Esophagus squamous epithelium (tissue), 5 donors: ENCODE measurements at places on chromosomes 2 and 18. TPM values are rescaled to one million over a fixed set of nuclear protein-coding genes. Genes with fewer than 3 reads are reported as not detected.

- H3K27me3 ChIP-seq, result no peaks in the 10 kb centered on the region
- DNase-seq, result no peak
- no peak overlapping the region for H3K27ac ChIP-seq
- no peaks in the 10 kb centered on the region for H3K36me3 ChIP-seq
- H3K4me1 ChIP-seq, result no peaks in the 10 kb centered on the region
- no peak overlapping the region for H3K4me3 ChIP-seq
Observed at GRCh38 chr18:73088445-73088844, 220.7 kb upstream of the NETO1 start.

GRCh38 chr18:60656553-60656952 lies 284.0 kb upstream of the MC4R start:
- H3K4me3 ChIP-seq, result no peak overlapping the region
- no peaks in the 10 kb centered on the region for H3K4me1 ChIP-seq
- DNase-seq, result no peak
- no peaks in the 10 kb centered on the region for H3K27me3 ChIP-seq
- H3K27ac ChIP-seq, result no peak overlapping the region

- peaks cover 33% of the 10 kb centered on the region for H3K4me1 ChIP-seq
- no peaks in the 10 kb centered on the region for H3K36me3 ChIP-seq
- no peak for DNase-seq
- no peaks in the 10 kb centered on the region for H3K27me3 ChIP-seq
- H3K4me3 ChIP-seq, result no peak overlapping the region
Observed at GRCh38 chr2:177315364-177315763, 50.8 kb upstream of the NFE2L2 start.

DNA sequence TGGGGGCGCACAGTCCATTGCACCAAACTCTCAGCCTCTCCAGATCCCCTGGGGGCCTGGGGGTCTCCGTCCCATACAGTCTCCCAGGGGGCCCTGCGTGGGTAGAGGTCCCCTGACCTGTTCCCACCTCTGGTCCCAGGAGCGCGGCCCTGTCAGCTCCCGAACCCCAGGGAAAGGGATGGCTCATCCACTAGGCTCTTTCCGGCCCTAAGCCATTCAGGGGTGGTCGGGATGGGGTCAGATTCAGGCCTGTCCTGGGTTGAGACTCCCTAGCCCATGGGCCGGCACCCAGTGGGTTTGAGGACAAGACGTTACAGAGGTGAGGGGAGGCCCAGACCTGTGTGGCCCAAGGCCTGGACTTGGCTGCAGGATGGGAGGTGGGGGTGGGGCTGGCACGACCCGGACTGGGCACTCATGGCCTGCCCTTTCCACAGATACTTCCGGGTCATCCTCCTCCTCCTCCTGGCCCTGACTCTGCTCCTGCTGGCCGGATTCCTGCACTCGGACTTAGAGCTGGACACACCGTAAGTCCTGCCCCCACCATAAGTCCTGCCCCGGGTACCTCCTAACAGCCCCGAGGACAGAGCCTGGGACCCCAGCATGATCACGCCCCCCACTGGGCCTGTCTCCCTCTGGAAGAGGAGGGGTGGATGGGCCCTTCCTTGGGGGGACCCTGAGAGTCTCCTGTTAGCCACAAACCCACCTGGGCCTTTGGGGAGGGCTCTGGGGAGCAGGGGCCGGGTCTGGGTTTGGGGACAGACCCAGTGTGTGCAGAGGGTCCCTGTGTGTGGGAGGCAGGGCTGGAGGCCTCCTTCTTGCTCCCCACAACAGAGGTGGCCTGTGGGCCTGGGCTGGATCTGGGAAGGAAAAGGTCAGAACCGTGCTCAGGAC lies 10.1 kb upstream of the NEU4 start:
- no peak overlapping the region for H3K4me3 ChIP-seq
- no peaks in the 10 kb centered on the region for H3K27me3 ChIP-seq
- peaks cover 10% of the 10 kb centered on the region for H3K4me1 ChIP-seq
- H3K27ac ChIP-seq, result no peak overlapping the region
- no peak for DNase-seq
- H3K36me3 ChIP-seq, result no peaks in the 10 kb centered on the region

COL4A3 gene
- total RNA-seq, result 2.5 TPM

PTGR3 gene
- 16.6 TPM for total RNA-seq

UGT1A9 gene
- 1.7 TPM for total RNA-seq
